ENCODE measurements at places on chromosomes 1 and 21.

DNA sequence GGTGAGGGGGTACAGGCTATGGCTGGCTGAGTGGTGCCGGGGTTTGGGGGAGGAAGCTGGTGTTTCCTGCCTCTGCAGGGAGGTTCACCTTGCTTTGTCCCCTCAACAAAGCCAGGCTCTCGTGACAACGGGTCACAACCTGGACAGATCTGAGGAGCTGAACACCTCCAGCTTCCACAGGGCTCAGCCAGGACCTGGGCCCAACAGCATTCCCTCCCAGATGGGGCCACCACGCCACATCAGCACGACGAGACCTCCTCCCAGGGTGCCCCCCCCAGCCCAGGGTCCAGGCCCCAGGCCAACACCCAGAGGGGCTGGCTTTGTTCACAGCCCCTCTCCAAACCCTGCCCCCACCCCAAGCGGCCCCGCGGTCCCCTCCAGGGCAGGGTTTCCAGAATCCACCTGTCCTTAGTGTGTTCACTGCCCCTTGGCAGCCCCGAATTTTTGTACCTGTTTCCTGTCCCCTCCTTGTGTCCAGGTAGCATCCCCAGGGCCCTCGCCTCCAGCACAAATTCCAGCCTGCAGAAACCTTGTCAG is 34.7 kb downstream of the UBE2G2 start:
- DNase-seq, result no peak

DNA sequence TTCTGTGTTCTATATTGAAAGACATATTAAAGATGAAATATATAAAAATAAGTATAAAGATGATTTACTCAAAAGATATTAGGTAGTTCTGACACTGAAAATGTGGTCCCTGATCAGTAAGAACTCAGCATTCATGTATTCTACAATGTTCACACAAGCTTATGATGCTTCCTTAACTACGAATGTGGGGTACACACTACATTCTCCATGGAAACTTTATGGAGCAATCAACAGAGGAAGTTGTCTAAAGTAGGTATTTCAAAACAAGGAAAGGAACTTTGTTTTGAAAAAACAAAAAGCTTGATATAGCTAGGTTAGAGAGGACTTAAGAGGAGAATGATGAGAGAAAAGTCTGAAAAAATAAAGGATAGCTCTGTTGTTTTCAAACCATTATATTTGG is 119.7 kb upstream of the RGS18 start:
- no peak for DNase-seq

DNA sequence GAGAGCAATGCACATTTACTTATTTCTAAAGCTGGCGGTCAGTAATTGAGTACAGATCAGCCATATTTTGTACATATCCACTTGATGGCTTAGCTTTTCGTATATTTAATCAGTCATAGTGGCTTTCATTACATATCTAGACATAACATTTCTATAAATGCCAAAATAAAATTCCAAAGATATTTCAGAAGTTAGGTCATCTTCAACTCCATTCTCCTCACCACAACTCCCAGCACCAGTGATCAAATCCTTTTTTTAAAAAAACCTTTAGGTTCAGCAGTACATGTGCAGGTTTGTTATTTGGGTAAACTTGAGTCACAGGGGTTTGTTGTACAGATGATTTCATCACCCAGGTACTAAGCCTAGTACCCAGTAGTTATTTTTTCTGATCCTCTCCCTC is 53.9 kb upstream of the GNG4 start:
- no peak for DNase-seq

GRCh38 chr1:175637911-175638310 is 105.5 kb downstream of the TNR start:
- no peak for DNase-seq

DNA sequence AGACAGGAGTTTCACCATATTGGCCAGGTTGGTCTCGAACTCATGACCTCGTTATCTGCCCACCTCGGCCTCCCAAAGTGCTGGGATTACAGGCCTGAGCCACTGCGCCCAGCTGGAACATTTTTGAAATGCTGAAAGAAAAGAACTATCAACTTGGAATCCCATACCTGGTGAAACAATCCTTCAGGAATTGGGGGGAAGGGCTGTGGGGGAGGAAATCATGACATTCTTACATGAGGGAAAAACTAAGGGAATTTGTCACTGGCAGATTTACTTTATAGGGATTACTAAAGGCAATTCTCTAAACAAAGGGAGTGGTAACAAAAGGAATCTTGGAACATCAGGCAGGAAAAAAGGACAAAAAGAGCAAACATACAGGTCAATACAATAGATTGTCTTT is 25.8 kb downstream of the NDUFS5 start:
- DNase-seq, result no peak

GRCh38 chr1:230260831-230261230 is 165.3 kb downstream of the PGBD5 start:
- no peak for DNase-seq

- no peak for DNase-seq
Measured at GRCh38 chr1:44700573-44700972, 26.1 kb downstream of the ARMH1 start.

GRCh38 chr1:224192082-224192788 is 9.2 kb downstream of the DEGS1 start:
- no peak for DNase-seq

GRCh38 chr1:71828431-71829012 is 453.8 kb downstream of the NEGR1 start:
- no peak for DNase-seq
